ENCODE measurements at places on chromosomes 1 and 21.

DNA sequence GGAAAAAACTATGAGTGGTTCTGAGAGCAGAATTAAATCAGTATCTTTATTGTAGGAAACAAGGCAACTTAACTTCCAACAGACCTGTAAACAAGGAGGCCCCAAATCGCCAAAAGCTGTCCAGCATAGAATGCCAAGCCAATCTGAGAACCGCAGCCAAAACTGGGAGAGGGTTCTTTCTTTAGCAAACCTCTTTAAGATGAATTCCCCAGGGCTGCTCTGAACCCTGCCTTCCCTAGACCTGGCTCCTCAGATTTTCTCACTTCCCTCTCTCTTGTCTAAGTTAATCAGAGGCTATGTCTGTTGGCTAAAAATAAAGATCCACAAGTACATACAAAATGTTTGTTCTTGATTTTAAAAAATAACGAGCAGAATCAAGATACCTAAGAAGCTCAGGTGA lies 141.4 kb downstream of the SMYD3 start:
- DNase-seq = no peak

DNA sequence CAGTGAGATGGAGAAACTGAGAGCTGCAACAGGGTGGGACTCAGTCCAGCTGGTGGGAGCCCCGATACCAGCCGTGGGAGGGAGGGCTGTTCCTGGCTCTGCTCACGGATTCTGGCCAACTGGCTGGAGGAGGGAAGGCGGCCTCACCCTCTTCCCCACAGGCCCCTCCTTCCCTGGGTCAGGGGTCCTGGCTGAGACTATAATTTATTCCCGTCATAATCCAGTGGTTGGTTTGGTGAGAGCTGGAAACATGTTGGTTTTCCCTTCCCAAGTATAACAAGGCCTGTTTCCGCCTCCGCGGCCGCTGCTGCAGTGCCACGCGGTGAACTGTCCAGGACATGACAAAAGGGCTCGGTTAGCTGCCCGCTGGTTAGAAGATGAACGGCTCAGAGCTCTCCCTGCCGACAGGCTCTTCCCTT lies 10.0 kb downstream of the PTPRF start:
- no peak for DNase-seq

DNA sequence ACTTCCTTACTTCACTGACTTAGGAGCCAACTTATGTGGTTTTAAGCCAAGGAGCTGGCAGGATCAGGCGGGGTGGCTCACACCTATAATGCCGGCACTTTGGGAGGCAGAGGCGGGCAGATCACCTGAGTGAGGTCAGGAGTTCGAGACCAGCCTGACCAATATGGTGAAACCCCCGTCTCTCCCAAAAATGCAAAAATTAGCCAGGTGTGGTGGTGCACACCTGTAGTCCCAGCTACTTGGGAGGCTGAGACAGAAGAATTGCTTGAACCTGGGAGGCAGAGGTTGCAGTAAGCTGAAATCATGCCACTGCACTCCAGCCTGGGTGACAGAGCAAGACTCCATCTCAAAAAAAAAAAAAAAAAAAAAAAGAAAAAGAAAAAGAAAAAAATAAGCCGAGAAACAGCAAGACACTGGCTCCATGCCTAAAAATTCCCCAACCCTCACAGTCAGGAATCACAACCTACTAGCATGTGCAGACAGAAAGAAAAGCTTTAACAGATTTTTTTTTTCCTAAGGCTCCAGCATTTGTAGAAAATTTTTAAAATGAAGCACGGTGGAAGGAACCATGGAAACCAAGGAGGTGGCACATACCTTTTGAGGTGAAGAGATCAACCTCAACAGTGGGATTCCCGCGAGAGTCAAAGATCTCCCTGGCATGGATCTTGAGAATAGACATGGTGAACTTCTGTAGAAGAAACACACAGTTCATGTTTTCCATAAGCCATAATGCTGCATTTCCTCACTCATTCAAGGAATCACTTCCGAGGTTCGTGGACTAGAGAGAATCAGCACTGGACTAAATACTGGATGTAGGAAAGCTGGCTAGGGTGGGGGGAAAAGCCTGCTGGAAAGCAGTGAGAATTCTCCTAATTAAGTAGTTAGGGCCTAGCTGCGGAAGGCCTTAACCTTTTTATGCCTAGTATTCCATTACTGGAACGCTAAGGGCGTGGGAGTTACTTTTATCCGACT lies 4.0 kb downstream of the ENO1 start:
- DNase-seq = no peak

- DNase-seq = no peak
Observed at GRCh38 chr1:109395602-109396512, 1.9 kb downstream of the SORT1 start.
